ENCODE measurements at places on chromosomes 7 and 10.
A peak's percentile ranks its signal among the peaks of the same experiment; 100 is the strongest.

DNA sequence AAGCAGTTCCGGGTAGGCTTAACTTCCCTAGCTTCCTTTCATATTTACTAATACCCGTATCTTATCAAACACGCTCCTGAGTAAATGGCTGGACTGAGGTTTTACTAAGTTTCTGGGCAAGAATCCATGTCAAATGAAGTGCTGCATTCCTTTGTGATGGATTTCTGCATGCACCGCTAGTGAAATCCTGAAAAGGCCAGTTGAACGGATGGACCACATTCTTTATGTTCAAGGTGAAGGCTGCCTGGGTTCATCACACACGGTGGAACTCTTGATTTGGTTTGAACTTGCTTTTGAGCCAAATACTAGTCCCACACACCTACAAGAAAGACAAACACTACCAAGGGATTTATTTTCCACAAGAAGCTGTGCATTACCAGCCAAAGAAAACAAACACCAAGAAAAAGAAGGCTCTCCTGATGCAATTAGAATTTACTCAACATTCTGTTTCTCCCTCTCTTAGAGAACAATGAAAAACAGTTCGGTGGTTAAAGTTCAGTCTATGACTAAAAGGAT is 255.0 kb upstream of the SEMA3C start:
- no peak for DNase-seq

DNA sequence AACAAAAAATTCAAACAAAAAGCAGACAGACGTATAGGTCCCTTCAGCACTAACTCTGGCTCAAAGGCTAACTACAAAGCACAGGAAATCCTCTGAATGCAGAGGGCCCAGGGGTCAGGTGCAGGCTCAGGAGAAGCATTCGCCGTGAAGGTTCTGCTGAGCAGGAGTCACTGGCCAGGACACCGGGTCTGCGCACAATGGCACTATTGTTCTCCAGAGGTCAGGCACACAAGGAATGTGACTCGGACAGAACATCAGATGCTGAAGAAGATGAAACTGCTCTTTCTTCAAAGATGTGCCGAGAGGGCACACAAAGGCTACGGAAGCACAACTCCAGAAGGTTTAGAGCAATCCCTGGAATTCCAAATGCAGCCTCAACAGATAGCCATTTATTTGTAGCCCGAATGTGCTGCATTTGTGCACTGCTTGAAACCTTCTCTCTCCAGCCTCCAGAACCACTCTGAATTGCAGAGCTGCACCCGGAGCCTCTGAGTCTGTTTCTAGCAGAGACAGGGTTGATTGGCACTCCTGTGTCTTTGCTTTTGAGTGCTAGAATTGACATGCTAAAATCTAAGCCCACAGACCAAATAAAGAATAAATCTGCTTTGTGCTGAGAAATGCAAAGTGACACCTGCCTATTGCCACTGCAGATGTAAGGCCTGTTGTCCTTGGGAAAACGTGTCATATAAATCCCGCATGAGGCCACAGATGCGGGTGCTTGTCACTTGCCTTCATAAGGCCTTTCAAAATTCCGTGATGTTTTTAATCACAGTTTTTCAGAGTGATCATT is 85.4 kb upstream of the AFAP1L2 start:
- DNase-seq = no peak

DNA sequence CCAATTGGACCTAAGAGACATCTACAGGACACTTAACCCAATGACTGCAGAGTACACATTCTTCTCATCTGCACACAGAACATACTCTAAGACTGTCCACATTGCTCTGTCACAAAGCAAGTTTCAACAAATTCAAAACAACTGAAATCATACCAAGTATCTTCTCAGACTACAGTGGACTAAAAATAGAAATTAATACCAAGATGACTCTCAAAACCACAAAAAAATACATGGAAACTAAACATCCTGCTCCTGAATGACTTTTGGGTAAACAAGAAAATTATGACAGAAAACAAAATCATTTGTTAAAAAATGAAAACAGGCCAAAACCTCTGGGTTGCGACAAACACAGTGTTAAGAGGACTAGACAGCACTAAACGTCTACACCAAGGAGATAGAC is 24.5 kb downstream of the SNX13 start:
- no peak for DNase-seq

GRCh38 chr7:10888861-10889260 is 84.8 kb upstream of the PHF14 start:
- DNase-seq = peak; percentile 6

DNA sequence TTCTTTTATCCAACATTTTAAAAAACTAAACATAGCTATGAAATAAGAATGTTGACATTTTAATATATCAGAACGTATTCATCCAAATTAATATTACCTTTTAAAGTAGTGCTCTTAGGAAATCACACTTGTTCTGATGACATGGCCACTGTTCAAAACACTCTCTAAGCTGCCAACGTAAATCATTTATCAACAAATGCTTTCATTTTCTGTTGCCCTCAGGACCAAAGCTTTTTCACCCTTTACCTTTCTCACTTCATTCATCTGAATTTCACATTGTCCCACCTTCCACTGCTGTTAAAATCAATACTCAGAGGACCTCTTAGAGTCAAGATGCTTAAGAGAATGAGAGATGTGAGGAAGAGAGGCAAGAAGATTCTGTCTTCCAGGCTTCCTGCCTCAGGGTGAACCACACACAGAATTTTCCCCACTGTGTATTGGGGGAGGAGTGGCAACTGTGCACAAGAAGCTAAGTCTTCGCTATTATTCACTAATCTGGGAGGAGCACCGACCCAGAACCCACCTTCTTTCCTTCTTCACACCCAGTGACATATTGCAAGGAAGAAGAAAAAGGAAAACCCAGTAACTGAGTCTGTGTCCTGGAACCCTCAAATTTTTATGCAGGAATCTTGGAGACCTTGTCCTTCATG is 21.0 kb downstream of the HIBADH start:
- DNase-seq = no peak

- DNase-seq = no peak
Observed at GRCh38 chr7:42253316-42253715, 16.3 kb upstream of the GLI3 start.

GRCh38 chr10:133032231-133032630 is 55.5 kb upstream of the ADGRA1 start:
- no peak for DNase-seq

GRCh38 chr7:41674505-41675023 is 28.3 kb downstream of the INHBA start:
- no peak for DNase-seq

GRCh38 chr10:7388602-7389001 is 22.2 kb downstream of the SFMBT2 start:
- peak; percentile 33 for DNase-seq

GRCh38 chr7:66237906-66238772 is 33.0 kb downstream of the TPST1 start:
- DNase-seq = no peak

- no peak for DNase-seq
Observed at GRCh38 chr7:33937871-33938270, 32.5 kb downstream of the BMPER start.

- DNase-seq = no peak
Observed at GRCh38 chr7:128448751-128449302, 6.9 kb upstream of the HILPDA start.

DNA sequence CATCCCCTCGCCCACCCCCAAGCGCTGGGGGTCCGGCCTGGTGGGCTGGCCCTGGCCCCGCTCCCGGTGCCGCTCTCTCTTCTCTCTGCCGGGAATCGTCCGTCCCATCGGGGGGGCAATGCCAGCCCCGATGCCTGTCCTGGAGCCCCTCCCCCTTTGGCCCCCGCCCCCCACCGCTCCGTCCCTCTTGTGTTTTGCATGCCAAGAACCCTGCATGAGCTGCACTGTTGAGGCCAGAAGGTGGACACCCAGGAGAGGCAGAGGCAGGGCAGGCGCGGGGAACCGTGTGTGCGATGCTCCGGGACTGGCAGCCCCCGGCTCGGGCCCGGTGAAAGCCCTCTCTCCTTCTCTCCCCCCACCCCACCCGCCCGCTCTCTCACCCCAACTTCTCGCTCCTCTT is 22.1 kb upstream of the HSPB1 start:
- no peak for DNase-seq

DNA sequence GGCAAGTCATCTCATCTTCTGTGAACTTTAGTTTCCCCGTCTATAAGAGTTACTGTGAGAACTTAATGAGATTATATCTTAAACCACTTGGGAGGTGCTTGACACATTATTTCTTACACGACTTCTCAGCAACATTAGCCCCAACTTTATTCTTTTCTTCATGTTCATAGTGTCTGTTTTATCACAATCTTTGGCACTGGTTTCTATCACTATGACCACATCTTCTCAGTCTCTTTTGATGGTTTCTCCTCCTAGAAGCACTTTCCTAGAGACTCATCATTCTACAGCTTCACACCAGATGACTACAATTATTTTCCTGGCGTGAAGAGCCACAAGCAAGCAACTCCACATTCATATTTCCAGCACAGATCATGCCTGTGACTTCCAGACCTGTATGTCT is 26.5 kb upstream of the BET1 start:
- no peak for DNase-seq

- DNase-seq = no peak
Observed at GRCh38 chr7:1758028-1758858, 88.2 kb downstream of the ELFN1 start.

DNA sequence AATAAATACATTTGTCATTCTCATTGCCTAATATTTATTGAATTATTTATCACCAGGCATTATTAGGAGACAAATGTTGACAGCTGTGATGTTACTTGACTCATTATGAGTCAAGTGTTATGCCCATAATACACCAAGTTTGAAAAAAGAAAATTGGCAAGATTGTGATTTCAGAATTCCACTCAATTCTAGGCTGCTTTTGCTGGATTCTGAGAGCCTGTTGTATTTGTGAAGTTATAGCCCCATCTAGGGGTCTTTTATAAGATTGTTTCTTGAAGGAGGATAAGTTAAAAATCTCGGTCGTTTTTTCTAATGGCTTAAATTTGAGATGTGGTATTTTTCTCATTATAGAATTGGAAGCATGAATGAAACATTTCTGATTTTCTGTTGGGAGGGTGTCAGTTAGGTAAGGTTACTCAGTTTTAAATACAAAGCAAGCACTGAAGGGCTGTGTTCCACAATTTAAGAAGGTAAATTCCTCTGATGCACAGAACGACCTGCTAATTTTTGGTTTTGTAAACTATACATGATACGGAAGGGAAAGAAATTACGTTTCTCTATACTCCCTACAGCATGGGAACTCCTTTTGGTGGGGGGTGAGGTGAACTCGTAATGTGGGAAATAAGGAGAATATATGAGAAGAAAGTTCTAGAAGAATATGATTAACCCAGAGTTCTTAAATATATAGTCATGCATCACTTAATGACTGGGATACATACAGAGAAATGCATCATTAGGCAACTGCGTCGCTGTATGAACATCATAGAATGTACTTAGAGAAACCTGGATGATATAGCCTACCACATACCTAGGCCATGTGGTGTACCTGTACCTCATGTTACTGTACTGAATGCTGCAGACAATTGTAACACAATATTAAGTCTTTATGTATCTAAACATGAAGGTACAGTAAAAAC is 2.6 kb downstream of the STK31 start:
- DNase-seq = no peak

GRCh38 chr7:127396184-127396583 is 3.7 kb upstream of the ZNF800 start:
- no peak for DNase-seq

DNA sequence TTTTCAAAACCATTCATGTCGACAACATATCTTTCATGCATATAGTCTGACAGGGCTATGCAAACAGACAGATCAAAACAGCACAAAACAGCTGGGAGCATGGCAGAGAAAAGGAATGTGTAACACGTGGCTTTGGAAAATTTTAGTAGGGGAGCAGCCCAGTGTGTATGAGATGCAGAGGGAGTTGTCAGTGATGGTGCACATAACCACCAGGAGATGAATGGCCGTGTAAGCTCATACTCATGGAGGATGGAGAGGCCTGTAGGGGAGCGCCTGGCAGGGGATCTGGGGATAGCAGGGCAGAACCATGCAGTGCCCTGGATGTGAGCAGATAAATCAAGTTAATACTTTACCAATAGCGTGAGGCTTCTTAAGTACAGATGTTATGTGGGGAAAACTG is 45.7 kb downstream of the RHOBTB1 start:
- DNase-seq = no peak

GRCh38 chr7:101923602-101923985 is 106.2 kb downstream of the CUX1 start:
- no peak for DNase-seq

DNA sequence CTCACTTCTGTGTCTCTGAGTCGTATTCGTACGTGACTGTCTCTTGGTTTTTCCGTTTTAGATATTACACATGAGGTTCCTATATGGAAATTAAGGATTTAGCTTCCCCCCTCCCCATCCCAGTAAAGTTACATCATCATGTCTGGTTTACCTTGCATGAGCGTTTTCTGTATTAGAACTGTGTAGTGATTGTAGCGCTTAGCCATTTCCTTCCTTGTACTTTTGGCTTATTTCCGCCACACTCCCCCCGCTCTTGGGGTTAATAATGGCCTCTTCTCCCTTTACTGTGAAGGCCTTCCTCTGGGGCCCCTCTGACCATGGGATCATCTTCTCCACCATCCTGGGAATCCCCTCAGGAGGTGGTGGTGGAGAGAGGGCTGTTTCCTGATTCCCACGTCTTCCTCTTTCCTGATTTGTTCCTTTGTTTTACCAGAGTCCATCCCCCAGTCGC is 27.2 kb upstream of the AP5Z1 start:
- DNase-seq = no peak

GRCh38 chr10:103278862-103279298 is 1.9 kb downstream of the INA start:
- peak; percentile 29 for DNase-seq

DNA sequence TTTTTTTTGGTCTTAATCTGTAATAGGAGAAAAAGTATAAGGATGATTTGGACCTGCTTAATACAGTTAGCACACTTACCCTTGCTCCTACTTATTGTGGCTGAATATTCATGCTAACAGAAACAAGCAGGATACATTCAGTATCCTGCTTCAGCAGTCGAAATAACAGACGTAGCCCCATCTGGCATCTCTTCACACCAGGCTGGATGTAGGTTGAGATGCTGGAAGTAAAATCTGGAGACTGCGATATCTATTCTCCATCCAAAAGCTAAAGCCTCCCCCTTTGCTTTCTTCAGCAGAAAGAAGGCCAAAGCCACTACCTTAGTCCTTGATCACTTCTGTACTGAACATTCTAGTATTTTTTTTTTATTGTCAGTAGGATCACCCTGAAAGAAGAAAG is 537.4 kb downstream of the AUTS2 start:
- DNase-seq = no peak

GRCh38 chr10:119675483-119676170 is 24.4 kb downstream of the BAG3 start:
- no peak for DNase-seq

- DNase-seq = peak; percentile 35
Observed at GRCh38 chr7:32890010-32890792, 1.4 kb downstream of the KBTBD2 start.

GRCh38 chr10:72692994-72693781 is 1.2 kb downstream of the MCU start:
- DNase-seq = peak; percentile 10

- DNase-seq = no peak
Observed at GRCh38 chr7:771234-772004, 44.3 kb upstream of the PRKAR1B start.

DNA sequence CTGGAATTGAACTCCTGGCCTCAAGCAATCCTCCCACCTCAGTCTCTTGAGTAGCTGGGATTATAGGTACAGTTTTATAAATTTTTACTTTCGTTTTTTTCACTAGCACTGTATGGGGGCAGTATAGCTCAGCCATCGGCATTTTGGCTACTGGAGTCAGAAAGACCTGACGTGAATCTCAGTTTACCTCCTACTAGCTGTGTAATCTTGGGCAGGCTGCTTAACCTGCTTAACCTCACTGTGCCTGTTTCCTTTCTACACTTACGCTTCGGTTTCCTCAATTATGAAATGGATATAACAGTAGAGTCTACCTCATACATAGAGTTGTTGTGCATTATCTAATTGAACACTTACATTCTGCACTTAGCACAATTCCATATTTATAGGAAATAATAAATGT is 16.7 kb downstream of the STN1 start:
- DNase-seq = no peak

Data from activated gamma-delta T cell treated with Interleukin-2 at 50 U/mL for 16 hours (primary cell).